Fibroblast of villous mesenchyme (primary cell): ENCODE measurements at places on chromosomes 7 and 10. TPM values are rescaled to one million over a fixed set of nuclear protein-coding genes. Genes with fewer than 3 reads are reported as not detected.
A peak's percentile ranks its signal among the peaks of the same experiment; 100 is the strongest.

DNA sequence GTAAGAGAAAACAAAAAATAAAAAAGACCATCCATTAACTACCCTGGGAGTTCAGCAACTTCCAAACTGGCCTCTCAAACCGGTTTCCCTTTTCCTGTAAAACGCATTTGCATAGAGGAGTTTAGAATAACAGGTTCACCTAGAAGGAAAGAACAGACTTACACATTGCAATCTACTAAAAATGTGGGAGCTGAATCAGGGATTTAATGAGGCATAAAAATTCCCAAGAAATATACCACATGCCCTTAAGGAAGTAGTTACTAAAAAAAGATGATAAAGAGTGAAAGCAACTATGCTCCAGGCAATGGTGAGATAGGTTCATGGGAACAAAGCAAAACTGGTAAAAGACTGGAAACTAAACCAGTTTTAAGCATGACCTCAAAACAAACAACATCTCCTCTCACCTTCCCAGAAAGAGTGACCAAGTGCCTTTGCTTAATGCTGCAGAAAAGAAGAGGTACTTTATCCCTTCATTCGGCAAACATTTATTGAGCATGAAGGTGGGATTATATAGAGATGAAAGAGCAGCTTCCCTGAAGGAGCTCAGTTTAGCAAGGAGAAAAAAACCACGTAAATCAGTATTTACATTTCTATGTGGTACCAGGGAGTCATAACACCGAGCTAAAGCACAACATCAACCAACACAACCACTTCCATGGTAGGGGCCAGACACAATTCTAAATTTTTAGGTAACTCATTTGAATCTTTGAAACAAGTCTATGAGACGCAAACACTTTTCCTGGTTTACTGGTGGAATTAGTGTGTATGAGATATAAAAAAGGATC is 152.8 kb downstream of the SGMS1 start:
- peak; percentile 19 for DNase-seq

The FBXO24 gene
- 0.32 and 0.43 TPM in 2 replicates for total RNA-seq

DNA sequence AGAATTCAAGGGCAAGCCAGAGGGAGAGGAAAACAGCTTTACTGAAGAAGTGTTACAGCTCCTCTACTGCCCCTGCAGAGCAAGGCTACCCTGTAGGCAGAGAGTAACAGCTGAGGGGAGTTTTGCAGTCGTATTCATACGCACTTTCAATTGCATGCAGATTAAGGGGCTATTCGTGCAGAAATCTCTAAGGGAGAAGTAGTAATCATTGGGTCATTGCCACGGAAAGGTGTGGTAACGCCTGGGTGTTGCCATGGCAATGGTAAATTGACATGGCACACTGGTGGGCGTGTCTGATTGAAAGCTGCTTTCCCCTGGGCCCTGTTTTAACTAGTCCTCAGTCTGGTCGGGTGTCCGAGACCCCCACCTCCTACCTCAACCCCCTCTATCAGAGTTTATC is 227.2 kb downstream of the NSUN6 start:
- DNase-seq, result no peak

DNA sequence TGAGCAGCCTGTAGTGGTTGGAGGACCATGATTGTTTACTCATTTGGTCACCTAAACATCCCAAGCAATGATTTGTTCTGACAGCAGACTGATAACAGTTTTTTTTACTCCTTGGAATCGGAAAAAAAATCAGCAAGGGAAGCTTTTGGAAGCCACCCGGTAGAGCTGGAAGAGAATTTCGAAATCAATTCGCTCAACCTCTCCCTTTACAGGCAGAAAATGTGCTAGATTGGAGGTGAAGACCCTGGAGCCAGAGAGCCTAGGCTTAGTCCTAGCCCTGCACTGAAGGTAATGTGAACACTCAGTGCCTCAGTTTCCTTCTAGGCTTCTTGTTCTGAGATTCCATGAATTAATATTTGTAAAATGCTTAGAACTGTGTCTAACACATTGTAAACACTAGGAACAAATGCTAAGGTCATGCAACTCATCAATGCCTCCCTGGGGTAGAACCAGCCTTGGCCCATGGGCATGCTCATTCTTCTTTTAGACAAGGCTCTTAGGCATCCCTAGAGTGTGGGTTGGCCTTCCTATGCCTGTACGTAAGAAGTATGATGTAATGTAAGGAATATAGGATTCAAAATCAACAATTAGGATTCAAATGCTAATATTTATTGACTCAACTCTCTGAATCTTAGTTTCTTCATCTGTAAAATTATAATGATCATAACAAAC is 52.7 kb downstream of the MET start:
- DNase-seq, result peak; percentile 18

The ACSL5 gene
- 3.5 and 8.6 TPM in 2 replicates for total RNA-seq

DNA sequence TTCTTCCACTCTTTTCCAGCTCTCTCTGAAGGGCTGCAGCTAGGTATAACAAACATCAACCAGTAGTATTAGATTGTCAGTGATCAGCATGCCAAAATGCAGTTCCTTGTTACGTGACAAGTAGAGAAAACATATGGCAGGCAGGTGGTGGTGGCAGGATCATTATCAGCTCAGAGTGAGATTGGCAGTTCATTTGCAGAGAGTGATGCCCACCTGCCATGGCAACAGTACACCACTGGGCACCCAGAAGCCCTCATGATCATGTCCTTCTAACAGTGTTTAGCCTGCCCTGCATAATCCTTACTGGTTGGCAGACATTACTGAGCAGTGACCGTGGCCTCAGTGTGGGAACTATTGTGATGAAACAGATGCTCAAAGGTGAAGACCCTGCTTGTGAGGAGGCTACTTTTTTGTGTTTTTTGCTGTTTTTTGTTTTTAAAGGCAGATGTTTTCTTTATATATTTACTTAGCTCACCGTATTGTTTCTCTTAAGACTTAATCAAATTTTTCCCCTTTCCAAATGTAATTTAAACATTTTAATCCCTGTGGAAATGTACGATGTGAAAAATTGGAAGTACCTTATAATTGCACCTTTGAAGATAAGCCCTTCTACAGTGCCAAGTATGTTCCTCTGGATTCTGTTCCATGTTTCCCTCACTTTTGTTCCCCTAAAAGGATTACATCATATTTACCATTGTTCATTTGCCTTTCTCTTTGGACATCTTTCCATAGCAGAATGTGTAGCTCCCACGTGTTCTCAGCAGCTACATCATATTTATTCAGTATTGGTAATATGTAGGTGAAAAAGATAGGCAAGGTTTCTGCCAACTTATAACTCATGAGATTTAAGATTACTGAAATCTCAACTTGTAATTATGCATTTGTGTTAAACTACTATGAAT is 179.6 kb downstream of the SND1 start:
- DNase-seq, result no peak

The RPEL1 gene
- total RNA-seq, result 0.32 and 0.43 TPM in 2 replicates

GRCh38 chr10:107565014-107565413 is 400.5 kb upstream of the SORCS1 start:
- DNase-seq, result no peak

GRCh38 chr10:132036887-132037675 is 28.7 kb upstream of the JAKMIP3 start:
- DNase-seq, result no peak

DNA sequence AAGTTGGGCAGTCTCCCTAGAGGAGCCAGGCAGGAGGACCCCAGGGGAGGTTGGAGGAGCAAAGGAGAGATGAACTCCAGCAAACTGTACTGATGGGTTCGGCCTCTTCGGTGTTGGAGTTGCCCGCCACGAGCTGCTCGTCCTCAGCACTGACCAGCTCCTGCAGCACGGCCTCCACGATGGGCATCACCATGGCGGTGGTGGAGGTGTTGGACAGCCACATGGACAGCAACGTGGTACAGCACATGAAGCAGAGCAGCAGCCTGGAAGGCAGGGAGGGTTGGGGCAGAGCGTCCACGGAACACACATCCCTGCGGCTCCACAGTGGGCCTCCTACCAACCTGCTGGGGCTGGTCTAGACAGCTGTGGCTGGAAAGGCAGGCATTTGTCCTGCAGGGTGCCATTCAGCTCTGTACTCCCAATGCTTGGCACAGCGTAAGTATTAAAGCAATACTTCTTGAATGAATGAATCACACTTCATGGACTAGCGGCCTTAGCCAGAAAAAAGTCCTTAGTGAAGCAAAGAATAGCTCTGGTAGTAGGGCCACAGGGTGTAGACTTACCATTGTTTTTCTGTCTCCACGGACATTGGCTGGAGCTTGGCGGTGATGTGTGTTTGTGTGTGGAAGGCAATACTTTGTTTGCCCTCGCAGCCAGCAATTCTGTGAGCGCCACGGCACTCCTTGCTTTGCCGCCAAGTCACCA is 21.8 kb downstream of the SLC13A4 start:
- no peak for DNase-seq

The CPA4 gene
- 22.5 and 90.2 TPM in 2 replicates for total RNA-seq

The CAV1 gene
- 288 and 887 TPM in 2 replicates for total RNA-seq

DNA sequence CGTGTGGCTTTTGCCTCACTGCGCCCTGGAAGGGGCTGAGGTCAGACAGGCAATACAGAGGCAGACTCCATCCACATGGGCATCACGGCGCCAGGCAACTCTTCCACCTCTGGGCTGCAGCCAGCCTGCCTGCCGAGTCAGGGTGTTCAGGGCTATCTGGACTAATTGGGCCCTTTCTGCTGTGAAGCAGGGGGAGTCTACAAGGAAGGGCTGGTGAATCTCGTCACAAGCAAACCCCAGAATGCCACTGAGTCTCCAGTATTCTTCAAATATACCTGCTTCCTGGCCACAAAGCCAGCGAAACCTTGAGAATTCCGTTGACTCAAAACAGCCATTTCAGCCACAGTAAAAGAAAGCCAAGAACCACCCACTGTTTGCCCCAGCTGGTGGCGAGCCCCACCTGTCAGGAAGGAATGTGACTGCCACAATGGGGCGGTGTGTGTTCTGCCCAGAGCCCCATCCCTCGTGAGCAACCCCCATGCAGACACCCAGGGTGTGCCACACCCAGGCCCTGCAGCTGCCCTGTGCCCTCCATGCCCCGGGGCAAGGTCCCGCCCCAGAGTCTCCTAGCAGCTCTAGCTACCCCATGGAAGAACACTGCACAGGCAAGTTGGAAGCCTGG is 117.3 kb downstream of the FAM53B start:
- no peak for DNase-seq

DNA sequence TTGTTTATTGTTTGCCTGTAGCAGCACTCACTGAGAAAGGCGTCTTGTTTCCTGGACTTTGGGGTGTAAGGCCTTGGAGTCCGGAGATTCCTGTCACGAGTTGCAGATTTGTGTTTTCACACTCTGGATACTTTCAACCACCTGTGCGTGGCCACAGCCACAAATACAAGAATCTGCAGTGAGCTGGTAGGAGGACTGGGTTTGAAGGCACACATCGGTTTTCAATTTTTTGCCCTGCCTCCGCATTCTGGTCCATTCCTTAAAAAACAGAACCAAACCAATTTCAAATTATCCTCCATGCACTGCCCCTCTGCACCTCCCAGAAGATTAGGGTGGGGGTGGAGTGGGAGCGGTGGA is 619 bp downstream of the EXOC4 start:
- peak; percentile 32 for DNase-seq

DNA sequence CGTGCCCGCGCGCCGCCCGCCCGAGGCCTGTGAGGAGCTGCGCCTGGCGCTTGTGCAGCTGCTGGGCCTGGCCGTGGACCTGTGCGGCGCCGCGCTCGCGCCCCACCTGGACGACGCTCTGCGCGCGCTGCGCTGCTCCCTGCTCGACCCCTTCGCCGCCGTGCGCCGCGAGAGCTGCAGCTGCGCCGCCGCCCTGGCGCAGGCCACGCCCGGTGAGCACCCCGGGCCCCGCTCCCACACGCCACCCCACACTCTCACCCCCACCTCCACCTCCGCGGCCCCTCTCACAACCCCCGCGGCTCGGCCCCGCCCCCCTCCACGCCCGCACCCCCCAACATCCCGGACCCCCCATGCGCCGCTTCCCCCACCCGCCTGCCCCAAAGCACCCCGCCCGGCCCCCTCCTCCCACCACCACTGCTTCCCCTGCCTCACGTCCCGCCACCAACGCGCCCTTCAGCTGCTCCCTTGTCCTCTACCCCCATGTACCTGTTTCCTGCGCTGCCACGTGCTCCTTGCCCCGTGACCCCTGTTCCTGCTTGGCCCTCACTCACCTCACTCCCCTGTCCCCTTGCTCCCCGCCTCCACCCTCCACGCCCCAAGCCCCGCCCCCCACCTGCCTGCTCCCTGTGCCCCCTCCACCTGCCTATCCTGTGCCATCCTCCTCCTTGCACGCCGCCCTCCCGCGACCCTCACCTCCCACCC is at the start of gene PRKAR1B:
Gene PRKAR1B (minus strand): TSS at position 178 of the 702 bp plus-strand sequence. CDS start 15,776 bp downstream, outside the sequence.
- no peak for DNase-seq

GRCh38 chr7:149477494-149478443 is 16.9 kb upstream of the ZNF777 start:
- DNase-seq, result no peak

The TDRD1 gene
- 0.43 and 0.64 TPM in 2 replicates for total RNA-seq

DNA sequence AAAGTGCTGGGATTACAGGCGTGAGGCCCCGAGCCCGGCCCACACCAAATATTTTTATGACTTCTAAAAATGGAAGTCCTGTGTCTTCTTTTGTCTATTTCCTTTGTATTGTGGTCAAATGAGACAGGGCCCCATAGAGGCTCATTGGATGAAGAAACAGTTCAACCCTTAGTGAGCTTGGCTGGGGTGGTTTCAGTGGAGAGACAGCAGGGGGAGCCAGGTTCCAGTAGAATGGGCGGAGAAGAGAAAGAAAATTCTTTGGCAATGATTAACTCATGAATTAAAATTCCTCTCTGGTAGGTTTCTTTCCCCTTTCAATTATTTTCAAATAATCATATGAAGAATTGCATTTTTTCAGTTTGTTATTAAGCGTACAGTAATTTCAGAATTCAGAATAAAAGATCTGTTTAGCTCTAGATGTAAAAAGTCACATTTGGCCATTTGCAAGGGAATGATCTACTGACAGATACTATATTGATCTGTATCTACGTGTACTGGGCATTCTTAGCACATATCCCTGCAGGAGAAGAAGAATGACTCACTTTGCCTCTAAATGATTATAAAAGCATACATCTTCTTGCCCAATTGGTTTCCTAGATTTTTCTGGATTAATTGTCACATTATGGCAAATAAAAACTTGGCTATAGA is 43.2 kb downstream of the PNLIPRP3 start:
- DNase-seq, result no peak

GRCh38 chr7:35729061-35729783 is 34.3 kb upstream of the HERPUD2 start:
- no peak for DNase-seq

- no peak for DNase-seq
Measured at GRCh38 chr7:73504920-73505319, 17.2 kb downstream of the BAZ1B start.

The BBIP1 gene
- total RNA-seq, result 20.6 and 23.3 TPM in 2 replicates

DNA sequence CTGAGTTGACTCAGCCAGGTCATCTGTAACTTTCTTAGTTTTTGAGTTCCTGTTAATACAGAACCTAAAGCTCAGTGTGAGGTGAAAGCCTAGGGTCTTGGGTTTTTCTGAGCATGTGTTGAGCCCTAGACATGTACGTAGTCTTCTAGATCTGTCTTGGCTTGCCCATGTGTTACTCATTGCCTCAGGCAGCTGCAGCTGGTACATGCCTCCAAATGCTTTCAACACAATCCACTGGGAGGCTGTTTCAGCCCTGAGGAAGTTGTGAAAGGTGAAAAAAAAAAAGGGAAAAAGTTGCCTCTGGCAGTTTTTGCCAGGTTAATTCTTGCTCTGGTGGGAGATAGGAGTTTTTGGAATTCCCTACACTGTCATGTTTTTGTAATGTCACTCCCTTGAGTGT is 134.6 kb downstream of the RNF216 start:
- peak; percentile 74 for DNase-seq

The GSTK1 gene
- 63.1 and 69.1 TPM in 2 replicates for total RNA-seq

GRCh38 chr10:125341611-125342010 is 181.2 kb upstream of the CTBP2 start:
- DNase-seq, result peak; percentile 4

The CALHM2 gene
- 19.6 and 32.4 TPM in 2 replicates for total RNA-seq
